ENCODE measurements at places on chromosomes 4 and X. TPM values are rescaled to one million over a fixed set of nuclear protein-coding genes. Genes with fewer than 3 reads are reported as not detected.

The TLR8 gene
- polyA plus RNA-seq: 0.50 TPM

The ARX gene
- 0.41 TPM for polyA plus RNA-seq

GRCh38 chr4:161285461-161285860 lies 878.3 kb downstream of the FSTL5 start:
- H3K27ac ChIP-seq: no peak overlapping the region
- no peaks in the 10 kb centered on the region for H3K4me1 ChIP-seq
- H3K27me3 ChIP-seq: no peaks in the 10 kb centered on the region
- DNase-seq: no peak
- H3K4me3 ChIP-seq: no peak overlapping the region
- no peaks in the 10 kb centered on the region for H3K36me3 ChIP-seq

DNA sequence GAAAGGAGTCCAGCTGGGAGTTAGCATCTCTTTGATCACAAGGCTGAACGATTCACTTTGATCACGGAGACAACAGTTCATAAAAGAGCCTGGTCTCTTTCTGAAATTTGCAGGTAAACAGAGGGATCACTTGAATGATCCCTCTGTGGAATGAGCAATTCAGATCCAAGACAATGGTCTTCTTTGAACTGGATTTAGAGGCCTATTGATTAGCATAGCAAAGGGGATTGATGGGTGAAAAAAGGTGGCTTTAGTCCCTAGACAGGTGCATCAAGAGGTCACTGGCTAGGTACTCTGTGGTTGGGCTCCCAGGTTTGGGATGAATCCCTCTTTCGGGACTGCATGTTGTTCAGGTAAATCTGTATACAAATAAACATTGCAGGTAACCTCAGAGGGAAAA lies 223.8 kb upstream of the TAPT1 start:
- DNase-seq: no peak
- no peaks in the 10 kb centered on the region for H3K4me1 ChIP-seq
- H3K27ac ChIP-seq: no peak overlapping the region
- no peaks in the 10 kb centered on the region for H3K36me3 ChIP-seq
- no peak overlapping the region for H3K4me3 ChIP-seq

DNA sequence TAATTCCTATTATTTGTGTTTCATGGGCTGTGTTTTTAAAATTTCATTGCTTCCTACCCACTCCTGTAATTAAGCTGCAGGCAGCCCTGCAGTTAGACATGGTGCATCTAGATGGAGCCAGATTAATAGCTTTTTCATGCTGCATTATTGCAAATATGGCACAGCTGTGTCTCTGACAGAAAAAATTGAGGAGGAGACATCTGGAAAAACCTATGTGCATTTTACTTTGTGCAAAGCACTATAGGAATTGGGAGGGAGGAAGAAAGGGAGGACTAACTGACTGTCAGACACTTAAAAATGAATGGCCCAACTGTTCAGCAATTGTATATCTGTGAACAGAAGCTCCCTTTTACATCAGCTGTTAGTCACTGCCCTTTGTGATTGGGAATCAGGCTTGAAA lies 8.1 kb upstream of the RPGR start:
- DNase-seq: no peak
- no peaks in the 10 kb centered on the region for H3K4me1 ChIP-seq
- H3K27me3 ChIP-seq: peaks cover 6% of the 10 kb centered on the region
- no peak overlapping the region for H3K4me3 ChIP-seq
- no peaks in the 10 kb centered on the region for H3K36me3 ChIP-seq

- H3K4me1 ChIP-seq: no peaks in the 10 kb centered on the region
- DNase-seq: no peak
- no peaks in the 10 kb centered on the region for H3K36me3 ChIP-seq
- H3K27me3 ChIP-seq: no peaks in the 10 kb centered on the region
- H3K4me3 ChIP-seq: no peak overlapping the region
These were observed 87.3 kb downstream of the CFAP299 start for GRCh38 chr4:80422727-80423404.

DNA sequence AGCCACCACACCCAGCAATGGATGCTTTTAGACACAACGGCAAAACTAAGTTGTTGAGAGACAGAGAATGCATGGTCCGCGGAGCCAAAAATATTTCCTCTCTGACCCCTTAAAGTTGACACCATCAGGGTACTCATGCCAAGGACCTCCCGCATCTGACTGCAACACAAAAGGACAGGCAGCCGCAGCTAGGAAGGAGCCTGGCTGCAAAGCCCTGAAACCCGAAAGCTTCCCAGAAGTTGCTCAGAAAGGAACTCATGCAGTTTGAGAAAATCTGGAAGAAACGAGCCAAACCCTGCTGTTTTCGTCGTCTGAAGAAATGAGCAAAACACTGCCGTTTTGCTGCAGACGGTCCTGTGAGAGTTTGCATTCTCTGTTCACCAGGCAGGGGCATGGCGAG lies 16.5 kb downstream of the DHRSX start:
- H3K27ac ChIP-seq: no peak overlapping the region
- DNase-seq: peak; percentile 22
- H3K4me3 ChIP-seq: no peak overlapping the region
- no peaks in the 10 kb centered on the region for H3K4me1 ChIP-seq
- peaks cover 43% of the 10 kb centered on the region for H3K36me3 ChIP-seq

DNA sequence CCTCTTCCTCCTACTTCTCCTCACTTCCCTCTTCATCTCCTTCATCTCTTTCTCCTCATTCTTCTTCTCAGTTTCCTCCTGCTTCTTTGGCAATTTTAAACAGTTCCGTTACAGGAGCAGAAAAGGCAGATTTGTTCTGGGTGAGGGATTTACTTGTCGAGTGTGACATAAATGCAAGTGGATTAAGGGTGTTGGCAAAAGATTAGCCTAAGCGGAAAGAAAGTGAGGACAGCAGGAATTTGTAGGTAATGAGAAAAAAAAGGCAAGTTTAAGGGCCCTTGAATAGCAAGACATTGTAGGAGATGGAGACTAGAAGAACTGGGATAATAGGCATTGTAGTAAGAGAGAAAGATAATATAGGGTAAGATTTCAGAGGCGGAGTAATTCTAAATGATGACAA lies 841.6 kb downstream of the RAPGEF2 start:
- no peaks in the 10 kb centered on the region for H3K36me3 ChIP-seq
- no peaks in the 10 kb centered on the region for H3K27me3 ChIP-seq
- H3K27ac ChIP-seq: no peak overlapping the region

The OPN1MW3 gene
- not detected for polyA plus RNA-seq

- no peak for DNase-seq
- H3K36me3 ChIP-seq: no peaks in the 10 kb centered on the region
- H3K27me3 ChIP-seq: peaks cover 4% of the 10 kb centered on the region
- H3K4me3 ChIP-seq: no peak overlapping the region
- H3K4me1 ChIP-seq: no peaks in the 10 kb centered on the region
- H3K27ac ChIP-seq: no peak overlapping the region
These were observed 117.8 kb upstream of the DKK2 start for GRCh38 chr4:107153956-107154355.

GRCh38 chr4:182150645-182151044 lies 92.6 kb upstream of the TENM3 start:
- H3K4me1 ChIP-seq: no peaks in the 10 kb centered on the region
- DNase-seq: no peak
- H3K36me3 ChIP-seq: no peaks in the 10 kb centered on the region
- H3K4me3 ChIP-seq: no peak overlapping the region
- no peak overlapping the region for H3K27ac ChIP-seq

- H3K27me3 ChIP-seq: no peaks in the 10 kb centered on the region
- no peaks in the 10 kb centered on the region for H3K36me3 ChIP-seq
- H3K27ac ChIP-seq: no peak overlapping the region
- no peaks in the 10 kb centered on the region for H3K4me1 ChIP-seq
- no peak for DNase-seq
These were observed 99.6 kb upstream of the CCSER1 start for GRCh38 chr4:90027565-90027964.

- no peaks in the 10 kb centered on the region for H3K36me3 ChIP-seq
- H3K27ac ChIP-seq: no peak overlapping the region
- peaks cover 98% of the 10 kb centered on the region for H3K27me3 ChIP-seq
- no peak overlapping the region for H3K4me3 ChIP-seq
- H3K4me1 ChIP-seq: peaks cover 14% of the 10 kb centered on the region
These were observed 2.0 kb downstream of the ARX start for GRCh38 chrX:25013632-25014365.

The ADH1B gene
- 1,011 TPM for polyA plus RNA-seq

DNA sequence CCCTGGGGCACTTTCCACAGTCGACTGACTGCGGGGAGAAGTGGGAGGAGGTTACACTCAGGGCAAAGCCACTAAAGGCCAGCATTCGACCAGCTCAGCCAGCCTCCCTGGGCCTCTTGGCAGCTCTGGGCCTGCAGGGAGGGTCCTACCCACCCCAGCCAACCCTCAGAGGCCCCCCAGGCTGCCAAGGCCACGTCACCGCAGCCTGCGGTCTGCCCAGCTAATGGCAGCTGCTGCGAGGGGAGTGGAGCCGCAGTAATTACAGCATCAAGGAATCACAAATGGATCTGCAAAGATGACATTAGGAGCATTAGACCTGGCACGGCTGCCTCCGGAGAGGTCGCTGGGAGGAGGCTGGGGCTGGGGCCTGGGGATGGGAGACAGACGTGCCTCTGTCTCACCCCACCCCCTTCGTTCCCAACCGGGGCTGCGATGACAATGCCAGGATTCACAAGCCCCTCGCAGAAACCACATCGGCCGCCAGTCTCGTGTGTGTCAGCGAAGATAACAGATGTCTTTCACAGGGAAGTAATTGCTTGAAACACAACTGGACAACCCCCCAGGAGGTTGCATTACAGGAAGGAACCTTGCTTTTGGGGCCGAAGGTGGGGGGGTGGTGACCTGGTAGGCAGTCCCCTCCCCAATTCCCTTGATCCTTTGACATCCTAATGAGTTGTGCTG lies 367.6 kb downstream of the BCOR start:
- H3K4me3 ChIP-seq: no peak overlapping the region
- DNase-seq: no peak
- no peaks in the 10 kb centered on the region for H3K27me3 ChIP-seq
- H3K27ac ChIP-seq: no peak overlapping the region

DNA sequence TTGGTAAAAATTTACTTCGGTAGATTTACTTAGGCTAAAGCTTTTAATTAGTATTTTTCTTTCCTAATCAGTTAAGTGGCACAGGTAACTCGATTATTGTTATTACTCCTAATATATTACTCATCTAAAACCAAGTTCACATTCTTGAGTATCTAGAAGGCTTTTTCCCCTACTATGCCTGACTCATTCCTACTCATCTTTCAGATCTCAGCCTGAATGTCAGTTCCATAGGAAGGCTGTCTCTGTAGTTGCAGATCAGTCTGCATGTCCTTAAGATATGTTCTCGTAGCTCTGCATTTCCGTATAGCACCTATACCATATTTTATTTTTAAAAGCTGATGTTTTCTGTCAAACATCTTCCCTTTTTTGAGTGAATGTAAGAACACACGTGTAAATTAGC lies 5.9 kb upstream of the FAM184B start:
- H3K27ac ChIP-seq: no peak overlapping the region
- H3K4me3 ChIP-seq: no peak overlapping the region
- H3K27me3 ChIP-seq: peaks cover 13% of the 10 kb centered on the region

The FGFBP2 gene
- not detected for polyA plus RNA-seq

DNA sequence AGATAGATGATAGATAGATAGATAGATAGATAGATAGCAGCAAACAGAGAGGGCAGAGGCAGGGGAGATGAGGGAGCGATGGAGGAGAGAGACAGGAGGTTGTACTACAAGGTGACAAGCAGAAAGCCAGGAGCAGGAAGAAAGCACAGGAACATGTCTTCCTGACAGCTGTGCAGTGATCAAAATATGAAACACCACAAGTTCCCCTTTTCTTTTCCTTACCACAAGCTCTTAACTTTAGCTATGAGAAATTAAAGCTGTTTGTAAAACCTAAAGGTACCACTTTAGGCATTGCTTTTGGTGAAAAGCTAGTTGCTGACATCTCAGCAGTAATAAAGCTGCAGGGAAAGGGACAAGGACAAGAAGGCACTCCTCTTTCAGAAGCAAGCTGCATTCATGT lies 9.1 kb upstream of the MAGED4B start:
- H3K27ac ChIP-seq: no peak overlapping the region
- no peak overlapping the region for H3K4me3 ChIP-seq
- no peaks in the 10 kb centered on the region for H3K36me3 ChIP-seq
- H3K4me1 ChIP-seq: no peaks in the 10 kb centered on the region
- no peak for DNase-seq

DNA sequence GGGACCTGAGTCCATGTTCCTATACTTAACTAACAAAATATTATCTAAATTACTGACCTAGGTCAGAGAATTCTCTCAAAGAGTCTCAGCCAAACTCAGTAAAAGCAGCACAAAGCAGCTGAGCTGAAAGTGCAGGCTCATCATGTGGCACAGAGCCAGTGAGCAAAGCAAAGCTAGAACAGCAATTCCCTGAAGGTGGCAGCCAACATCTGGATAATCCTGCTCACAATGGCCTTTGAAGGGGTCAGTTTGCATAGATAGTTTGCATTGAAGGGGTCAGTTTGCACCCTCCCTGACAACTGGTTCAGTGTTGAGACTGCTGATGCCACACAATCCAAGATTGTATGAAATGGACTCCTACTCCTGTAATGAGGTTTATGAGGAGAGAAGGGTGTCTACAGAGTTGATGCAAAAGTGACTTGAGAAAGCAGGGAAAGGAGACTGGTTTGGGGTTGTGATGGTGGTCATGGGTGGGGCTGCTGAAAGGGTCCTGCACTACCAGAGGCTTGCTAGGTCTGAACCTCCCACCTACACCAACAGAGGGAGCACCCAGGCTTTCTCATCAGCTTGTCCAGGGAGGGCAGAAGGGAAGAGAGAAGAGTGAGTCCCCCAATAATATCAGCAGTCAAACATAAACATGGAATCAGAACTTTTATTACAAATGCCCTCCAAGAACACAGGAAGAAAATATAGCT lies 39.7 kb downstream of the TRIM61 start:
- H3K27ac ChIP-seq: no peak overlapping the region
- H3K27me3 ChIP-seq: no peaks in the 10 kb centered on the region
- H3K4me1 ChIP-seq: no peaks in the 10 kb centered on the region
- peak; percentile 69 for DNase-seq

DNA sequence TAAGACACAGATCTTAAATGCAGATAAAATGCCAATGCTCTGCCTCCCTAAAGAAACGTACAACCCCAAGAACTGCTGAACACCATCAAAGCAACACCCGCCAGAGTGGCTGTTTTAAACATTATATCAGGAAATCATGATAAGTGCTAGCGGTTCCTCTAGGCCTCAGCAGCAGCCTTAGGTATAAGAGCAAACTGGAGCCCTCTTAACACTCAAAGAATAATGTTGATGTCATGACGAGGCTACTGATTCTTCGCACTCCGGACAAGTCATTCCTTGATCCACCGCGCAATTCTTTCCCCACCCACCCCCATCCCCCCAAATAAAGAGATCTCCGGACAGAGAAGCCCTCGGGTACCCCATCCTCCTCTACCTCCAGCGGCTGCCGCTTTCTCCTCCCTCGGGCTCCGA lies 507 bp downstream of the LIN54 start:
- H3K36me3 ChIP-seq: no peaks in the 10 kb centered on the region
- peak; percentile 29 for DNase-seq
- H3K27me3 ChIP-seq: no peaks in the 10 kb centered on the region
- peak overlapping the region; percentile 63 for H3K4me3 ChIP-seq
- peaks cover 47% of the 10 kb centered on the region for H3K4me1 ChIP-seq
- peak overlapping the region; percentile 88 for H3K27ac ChIP-seq

The PAGE2B gene
- polyA plus RNA-seq: not detected

Data from left lung (tissue), 14 donors.